Stimulated activated CD8-positive, alpha-beta memory T cell treated with anti-CD3 and anti-CD28 coated beads, Interleukin-4, amount 100 ng/mL, for 48 hours (primary cell): ENCODE measurements at places on chromosomes 5 and 9.

DNA sequence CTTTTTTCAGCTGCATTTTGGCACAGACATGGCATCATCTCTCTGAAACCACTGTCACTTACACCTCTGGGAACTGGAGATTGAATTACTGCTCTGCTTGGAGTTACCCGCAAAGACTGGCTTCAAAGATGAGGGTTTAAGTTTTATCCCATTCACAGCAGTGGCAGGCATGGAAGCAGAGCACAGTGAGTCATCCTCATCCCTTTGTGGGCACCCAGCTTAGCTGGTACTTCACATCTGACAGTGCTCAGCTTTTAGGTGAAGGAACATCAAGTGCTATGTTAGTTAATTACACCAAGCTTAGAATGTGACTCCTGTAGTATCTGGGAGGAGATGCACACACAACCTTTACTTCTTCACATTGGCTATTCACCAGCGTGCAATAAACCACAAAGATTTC lies 24.8 kb upstream of the ALDH1A1 start:
- DNase-seq: no peak

DNA sequence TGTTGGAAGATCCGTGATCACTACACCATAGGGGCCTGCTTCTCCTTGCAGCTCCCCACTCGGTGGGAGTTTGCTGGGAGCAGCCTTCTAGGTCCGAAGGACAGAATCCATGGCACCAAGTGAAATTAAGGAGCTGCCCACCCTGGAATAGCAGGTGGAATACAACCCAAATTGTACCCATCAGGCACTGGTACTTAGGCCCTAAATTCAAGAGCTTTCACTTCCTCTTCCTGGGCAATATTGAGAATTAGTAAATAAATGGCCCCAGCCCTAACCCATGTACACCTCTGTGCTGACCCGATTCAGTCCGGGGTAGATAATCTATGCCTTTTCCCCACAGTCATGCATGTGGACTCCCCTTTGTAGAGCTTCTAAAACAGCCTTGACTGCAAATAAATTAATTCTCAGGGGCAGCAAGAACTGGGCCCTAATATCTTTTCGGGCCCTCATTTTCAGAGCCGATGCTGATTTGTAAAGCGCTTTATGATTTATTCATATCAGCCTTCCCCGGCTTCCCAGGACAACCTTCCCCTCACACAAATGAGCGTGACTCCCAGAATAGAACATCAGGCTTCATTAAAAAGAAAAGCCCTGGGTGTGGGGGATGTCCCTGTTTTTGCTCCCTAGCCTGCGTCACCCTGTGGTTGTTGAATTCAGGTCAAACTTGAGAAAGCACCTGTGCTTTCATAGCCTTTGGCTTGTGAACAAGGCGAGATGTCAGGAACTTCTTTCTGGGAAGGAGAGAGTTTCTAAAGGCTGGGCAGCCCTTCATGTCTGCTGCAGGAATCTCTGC lies 126.1 kb upstream of the TBC1D2 start:
- no peak for DNase-seq

DNA sequence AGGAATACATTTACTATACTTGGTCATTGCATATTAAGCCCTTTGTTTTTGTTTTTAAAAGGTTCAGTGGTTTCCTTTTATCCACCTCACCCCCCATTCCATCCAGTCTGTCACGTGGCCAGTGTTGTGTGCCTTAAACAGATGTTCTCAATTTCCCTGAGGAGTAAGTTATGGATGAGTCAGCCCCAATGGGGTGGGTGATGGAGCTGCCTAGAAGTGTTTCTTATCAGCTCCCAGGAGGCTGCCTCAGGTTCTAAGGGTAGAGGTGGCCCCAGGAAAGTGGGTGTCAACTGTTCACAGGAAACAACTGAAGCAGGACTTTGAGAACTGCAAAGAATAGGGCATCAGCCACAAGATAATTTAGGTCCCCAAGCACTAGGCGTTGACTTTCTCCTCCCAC lies 41.1 kb downstream of the ACTBL2 start:
- DNase-seq: no peak

DNA sequence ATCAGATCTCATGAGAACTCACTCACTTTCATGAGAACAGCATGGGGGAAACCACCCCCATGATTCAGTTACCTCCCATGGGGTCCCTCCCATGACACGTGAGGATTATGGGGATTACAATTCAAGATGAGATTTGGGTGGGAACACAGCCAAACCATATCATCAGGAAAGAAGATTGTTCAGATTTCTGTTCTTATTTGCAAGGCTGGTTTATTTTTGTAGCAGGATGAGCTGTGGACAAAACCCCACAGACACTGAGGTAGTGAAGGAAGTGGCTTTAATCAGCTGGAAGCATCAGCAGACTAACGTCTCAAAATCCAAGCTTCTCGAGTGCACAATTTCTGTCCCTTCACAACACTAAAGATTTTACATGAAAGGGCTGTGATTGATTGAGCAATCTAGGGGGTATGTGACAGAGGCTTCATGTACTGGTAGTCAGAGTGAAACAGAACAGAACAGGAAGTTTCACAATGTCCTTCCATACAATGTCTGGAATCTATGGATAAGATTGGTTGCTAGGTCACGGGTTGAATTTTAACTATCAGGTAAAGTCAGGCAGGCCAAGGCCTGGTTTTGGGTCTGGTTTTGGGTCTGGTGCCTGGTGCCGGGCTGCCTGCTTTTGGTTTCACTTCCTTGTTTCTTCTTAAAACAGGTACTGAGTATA lies 91.3 kb upstream of the ZNF366 start:
- DNase-seq: no peak

GRCh38 chr5:76716456-76717157 lies 681 bp downstream of the F2R start:
- DNase-seq: peak; percentile 36

GRCh38 chr9:127812936-127813675 lies 10.4 kb downstream of the FPGS start:
- DNase-seq: no peak

GRCh38 chr5:149254506-149254905 lies 17.2 kb upstream of the AFAP1L1 start:
- no peak for DNase-seq

GRCh38 chr9:113504725-113505590 lies 41.4 kb downstream of the RGS3 start:
- no peak for DNase-seq

GRCh38 chr9:80509358-80509757 lies 937.6 kb downstream of the TLE4 start:
- no peak for DNase-seq

GRCh38 chr9:5819174-5819573 lies 13.7 kb downstream of the ERMP1 start:
- no peak for DNase-seq

- no peak for DNase-seq
These were observed 2.3 kb downstream of the SLC44A1 start for GRCh38 chr9:105246656-105247173.

DNA sequence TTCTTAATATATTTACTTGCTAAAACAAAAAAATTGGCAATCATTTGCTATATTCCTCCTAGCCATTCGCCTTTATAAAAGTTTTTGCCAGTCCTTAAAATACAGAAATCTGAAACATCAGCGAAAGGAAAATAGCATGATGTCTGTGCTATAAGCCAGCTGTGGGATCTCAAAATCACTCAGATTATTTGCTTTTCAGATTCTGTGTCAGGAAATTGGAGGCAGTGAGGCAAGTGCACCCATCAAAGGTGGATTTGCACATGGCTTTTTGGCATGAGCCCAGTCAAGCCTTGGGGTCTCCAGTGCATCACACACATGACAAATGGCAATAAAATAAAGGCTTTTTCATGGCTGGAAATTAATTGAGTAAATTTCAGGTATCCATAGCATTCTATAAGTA lies 196.8 kb upstream of the DAPK1 start:
- no peak for DNase-seq

DNA sequence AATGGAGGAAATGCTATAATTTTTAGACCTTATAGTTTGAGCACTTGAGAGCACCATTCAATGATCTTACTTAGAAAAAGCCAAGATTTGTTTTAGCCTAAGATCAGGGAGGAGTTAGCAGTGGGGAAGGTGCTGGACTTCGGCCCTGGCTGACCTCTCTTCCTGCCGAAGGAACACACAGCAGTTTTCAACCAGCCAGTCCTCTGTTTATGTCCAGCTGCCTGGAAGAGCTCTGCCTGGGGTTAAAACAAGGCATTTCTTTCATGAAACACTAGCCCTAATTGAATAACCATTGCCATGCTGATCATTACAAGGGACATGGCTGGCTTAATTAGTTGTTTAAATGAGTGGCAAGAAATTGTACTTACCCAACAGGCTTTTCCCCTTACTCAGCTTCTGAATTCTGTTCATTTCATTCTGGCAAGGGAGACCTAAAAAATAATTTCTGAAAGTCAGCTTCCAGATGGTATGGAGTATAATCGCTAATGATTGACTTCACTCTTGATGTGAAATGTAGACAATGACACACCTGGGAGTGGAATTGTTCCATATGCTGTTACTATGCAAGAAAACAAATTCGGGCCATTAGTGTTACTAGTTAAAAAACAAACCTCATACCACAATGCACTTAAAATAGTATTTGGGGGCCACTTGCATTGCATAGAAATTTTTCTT lies 514.2 kb downstream of the SPOCK1 start:
- no peak for DNase-seq

DNA sequence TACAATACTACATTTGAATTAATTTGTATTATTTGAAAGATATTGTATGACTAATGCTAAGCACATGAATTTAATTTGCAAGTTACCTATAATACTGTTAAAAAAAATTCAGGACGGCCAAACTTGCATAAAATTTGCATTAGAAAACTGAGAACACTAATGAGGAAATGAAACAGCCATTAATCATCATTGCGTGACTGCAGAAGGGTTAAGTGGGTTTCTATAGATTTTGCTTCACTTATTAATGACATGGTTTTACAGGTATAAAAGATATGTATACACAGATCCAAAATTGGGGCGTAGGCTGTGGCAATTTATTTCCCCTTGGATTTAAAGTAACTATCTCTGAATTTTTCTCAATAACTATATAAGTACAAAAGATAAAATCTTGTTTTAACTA lies 882.6 kb downstream of the PTPRD start:
- no peak for DNase-seq

GRCh38 chr5:31741496-31741895 lies 102.6 kb downstream of the PDZD2 start:
- no peak for DNase-seq

- no peak for DNase-seq
These were observed 1138.2 kb downstream of the TAF11L14 start for GRCh38 chr5:18772475-18772874.

DNA sequence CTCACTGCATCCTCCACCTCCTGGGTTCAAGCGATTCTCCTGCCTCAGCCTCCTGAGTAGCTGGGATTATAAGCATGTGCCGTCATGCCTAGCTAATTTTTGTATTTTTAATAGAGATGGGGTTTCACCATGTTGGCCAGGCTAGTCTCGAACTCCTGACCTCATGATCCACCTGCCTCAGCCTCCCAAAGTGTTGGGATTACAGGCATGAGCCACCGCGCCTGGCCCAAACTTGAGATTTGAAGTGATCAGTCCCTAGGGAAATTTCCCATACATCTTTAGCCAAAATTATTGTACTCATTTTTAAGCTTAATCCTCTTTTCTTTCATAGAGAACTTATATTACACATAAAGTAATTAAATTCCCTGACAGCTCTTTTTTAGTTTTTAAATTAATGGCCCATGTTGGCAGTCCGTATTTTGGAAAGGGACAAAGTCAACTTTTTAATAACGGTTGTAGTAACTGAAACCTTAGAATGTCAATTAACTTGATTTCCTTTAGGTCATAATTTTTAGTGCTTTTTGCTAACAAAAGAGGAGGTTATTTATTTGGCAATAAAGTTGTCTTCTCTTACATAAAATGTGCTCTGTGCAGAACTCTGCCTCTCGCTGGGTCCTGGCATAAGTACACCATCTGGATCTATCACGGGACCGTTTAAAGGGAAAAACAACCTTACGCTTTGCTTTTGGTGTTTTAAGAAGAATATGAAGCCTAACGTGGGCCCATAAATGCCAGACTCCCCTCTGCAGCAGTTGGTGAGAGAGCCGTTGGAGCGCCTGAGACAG lies 142.3 kb upstream of the OTULINL start:
- DNase-seq: no peak

GRCh38 chr9:32384364-32385151 lies at the start of gene ACO1:
ACO1 (plus strand) TSS chr9:32384643; CDS start chr9:32405507, 20,864 bp downstream.
- DNase-seq: peak; percentile 91

DNA sequence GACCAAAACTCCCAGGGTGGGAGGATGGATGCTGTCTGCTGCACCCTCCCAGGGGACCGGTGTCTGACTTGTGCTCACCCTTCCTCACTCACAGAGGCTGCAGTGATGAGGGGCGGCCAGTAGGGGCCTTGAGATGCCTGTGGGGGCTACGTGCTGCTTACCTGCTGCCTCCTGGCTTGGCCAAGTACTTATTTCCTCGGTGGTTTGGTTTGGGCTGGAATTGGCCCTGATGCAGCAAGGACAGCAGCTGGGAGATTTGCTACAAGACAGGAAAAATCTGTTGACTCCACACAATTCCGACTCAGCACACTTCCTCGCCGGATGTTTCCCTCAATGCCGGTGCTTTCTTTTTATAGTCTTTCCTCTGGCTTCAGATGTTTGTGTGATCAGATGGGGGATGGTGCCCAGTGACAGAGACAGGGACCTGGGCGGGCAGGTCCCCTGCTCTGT lies 6.6 kb downstream of the PCDH12 start:
- DNase-seq: peak; percentile 60

GRCh38 chr5:108421713-108422112 lies 39.8 kb upstream of the FBXL17 start:
- no peak for DNase-seq

GRCh38 chr5:154384480-154385235 lies 61.1 kb upstream of the SAP30L start:
- no peak for DNase-seq

GRCh38 chr9:68627594-68627993 lies 77.4 kb upstream of the PIP5K1B start:
- no peak for DNase-seq

DNA sequence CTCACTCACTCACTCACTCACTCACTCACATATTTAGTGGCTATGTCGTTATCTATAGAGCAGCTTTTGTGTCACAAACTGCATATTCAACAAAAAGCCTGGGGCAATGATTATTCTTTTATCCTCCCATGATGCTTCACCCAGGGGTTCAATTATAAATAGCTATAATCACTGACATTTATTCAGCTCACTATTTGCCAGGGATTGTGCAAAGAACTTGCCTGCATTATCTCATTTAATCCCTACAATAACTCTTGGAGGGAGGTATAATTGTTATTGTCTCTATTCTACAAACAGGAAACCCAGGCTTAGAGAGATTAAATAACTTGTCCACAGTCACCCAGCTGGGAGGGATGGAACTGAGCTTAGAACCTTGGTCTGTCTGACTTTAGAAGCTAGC lies 298.0 kb upstream of the MSX2 start:
- DNase-seq: no peak

- DNase-seq: no peak
These were observed 1.6 kb downstream of the DMXL1 start for GRCh38 chr5:119072496-119072895.

DNA sequence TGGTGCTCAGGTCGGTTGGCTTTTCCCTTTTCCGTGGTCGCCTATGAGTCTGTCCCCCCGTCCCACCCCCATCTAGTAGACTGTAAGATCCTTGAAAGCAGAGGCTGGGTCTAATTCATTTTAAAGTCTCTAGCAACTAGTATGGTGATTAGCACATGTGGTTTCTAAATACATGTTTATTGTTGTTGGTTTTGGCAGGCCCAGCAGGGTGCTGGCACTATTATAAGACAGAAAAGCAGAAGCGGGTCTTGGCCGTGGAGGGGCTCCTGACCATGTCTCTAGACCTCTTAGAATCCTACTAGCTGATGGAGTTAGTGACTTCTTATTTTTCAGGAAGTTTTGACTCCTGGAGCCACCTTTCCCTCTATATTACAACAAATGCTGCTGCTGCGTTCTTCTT lies 61.5 kb upstream of the TNFSF8 start:
- DNase-seq: no peak
